AG04449 (cell line): ENCODE measurements at places on chromosomes 12 and 14.

DNA sequence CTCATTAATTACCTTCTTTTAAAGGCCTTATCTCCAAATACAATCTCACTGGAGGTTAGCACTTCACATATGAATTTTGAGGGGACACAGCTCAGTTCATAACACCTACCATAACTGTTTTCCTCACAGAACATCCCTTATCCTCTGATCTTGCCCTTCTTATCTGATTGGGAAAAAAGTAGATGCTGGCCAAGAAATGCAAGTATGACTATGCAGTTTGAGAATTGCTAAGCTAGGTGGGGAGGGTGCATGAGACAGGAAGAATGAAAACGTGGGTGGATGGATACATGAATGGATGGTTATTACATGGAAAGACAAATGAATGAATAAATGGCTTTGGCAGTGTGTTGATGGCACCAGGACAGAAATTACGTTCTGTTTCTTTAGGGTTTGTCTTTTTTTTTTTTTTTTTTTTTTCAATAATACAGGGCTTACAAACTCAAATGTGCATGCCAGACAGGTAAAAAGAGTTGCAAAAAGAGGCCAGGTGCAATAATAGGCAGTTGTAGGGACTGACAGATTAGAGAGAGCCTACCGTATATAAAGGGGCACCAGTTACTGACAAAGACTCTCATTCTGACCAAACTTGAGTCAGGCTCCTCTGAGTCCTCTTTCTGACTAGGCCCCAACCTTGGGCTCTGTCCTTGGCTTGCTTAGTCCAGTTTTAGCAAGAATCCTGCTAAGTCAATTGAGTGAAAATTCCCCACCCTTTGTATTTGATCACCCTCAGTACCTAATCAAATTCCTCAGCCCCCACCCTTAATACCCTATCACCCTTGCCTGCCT lies 304.9 kb downstream of the ZFP36L1 start:
- DNase-seq: no peak

DNA sequence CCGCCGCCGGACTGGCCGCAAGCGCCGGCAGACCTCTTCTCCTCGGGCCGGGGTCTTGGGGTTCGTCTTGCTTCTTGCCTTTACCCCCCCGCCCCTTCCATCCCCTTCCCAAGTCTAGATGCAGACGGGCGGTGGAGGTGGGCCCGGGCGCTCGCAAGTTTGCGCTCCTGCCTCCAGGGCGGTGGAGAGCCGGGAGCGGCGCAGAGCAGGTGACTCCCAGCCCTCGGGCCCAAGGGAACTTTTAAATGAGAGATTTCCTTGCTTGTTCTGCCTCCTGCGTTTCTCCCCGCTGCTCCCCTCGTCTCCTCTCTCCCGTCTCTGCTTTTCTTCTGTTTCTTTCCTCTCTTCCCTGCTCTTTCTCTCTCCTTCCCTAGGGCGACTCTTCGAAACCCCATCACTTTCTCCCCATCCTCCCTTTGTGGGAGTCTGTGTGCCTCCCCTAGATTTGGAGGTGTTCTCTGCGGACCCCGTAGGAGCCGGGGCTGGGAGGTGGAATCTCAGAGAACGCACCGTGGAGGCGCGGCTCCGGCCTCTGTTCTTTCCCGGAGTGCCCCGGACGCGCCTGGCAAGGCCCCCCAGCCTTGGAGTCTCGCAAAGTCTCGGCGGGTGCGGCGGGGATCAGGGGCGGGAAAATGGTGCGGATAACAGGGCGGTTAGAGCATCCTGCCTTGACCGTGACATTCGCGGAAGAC lies 114.7 kb upstream of the MYL2 start:
- no peak for DNase-seq

- no peak for DNase-seq
These were observed 5.6 kb downstream of the ORMDL2 start for GRCh38 chr12:55823419-55823818.

- DNase-seq: no peak
These were observed 95.3 kb upstream of the PARP11 start for GRCh38 chr12:3968523-3968922.

- DNase-seq: no peak
These were observed 230.5 kb downstream of the ETNK1 start for GRCh38 chr12:22855456-22855855.

GRCh38 chr12:26293612-26294011 lies 98.2 kb downstream of the SSPN start:
- no peak for DNase-seq

DNA sequence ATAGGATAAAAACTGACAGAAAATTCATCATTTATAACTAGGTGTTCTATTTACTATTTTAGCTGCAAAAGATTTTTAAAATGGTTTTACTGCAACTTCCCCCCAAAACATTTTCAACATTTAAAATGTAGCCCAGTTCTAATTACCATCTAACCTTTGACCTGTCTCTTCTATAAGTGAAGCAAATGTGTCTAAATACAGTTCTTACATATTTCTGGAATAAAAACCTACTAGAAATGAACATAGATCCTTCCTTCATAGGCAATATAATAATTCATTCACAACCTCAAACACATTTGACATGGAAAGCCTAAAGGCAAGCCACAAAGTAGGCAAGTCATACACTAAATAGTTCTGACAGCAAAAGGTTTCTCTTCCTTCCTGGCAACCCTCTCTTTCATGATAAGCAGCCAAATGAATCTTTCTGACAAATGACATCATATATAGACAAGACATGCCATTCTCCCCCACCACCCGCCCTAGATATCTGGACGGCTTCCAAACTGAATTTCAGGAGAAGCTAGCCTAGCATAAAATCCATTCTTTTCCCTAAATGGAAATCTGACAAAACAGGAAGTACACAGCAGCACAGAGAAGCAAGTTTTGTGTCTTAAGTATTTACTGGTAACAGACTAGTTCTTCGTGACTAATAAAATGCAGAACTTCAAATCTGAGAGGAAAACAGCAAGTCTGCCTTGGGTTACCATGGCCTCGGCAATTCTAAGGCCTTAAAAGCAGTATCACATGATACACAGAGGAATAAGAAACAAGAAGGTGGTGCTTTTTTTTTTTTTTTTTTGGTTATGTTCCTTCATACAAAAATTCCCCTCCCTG lies 17.2 kb upstream of the ARID4A start:
- peak; percentile 80 for DNase-seq

- DNase-seq: no peak
These were observed 27.7 kb downstream of the ARHGAP5 start for GRCh38 chr14:32104803-32105202.

GRCh38 chr14:88003425-88003824 lies 1.5 kb upstream of the GPR65 start:
- DNase-seq: no peak

- DNase-seq: no peak
These were observed 10.4 kb downstream of the ATG2B start for GRCh38 chr14:96352708-96353107.

GRCh38 chr12:71865166-71865713 lies 25.7 kb downstream of the TBC1D15 start:
- DNase-seq: peak; percentile 91

DNA sequence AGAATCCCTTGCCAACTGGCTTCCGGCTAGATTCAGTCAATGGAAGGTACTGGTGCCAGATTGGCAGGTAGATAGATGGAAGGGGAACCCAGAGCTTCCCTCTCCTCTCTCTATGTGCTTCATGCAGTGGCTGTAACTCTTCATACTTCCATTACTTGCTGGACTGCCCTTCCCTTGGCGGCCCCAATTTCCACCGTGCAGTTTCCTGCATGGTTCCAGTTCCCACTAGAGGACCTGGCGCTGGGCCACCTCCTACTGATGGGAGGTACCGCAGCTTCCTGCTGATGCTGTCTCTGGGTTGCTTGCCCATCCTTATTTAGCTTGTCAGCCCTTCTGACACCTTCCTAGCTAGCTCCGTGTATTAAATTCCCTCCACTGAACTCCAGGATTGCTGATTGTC lies 226.4 kb downstream of the ANO2 start:
- no peak for DNase-seq

- no peak for DNase-seq
These were observed 413.2 kb downstream of the SOX5 start for GRCh38 chr12:23536293-23536692.

DNA sequence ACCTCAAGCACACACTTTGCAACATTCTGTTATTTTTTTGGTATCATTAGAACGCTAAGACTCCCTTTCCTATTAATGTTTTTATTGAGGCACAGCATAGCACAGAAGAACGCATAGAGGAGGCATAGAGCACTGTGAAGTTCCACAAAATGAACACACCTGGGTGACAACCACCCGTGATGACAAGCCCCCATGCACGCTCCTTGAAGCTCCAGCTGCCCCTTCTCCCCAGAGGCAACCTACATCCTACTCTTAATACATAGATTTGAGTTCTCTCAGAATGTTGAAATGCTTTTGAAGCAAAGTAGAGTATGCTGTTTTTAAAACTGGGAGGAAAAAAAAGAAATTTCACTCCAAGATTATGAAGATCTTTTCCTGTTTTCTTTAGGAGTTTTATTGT lies 55.5 kb downstream of the DYRK2 start:
- DNase-seq: no peak

DNA sequence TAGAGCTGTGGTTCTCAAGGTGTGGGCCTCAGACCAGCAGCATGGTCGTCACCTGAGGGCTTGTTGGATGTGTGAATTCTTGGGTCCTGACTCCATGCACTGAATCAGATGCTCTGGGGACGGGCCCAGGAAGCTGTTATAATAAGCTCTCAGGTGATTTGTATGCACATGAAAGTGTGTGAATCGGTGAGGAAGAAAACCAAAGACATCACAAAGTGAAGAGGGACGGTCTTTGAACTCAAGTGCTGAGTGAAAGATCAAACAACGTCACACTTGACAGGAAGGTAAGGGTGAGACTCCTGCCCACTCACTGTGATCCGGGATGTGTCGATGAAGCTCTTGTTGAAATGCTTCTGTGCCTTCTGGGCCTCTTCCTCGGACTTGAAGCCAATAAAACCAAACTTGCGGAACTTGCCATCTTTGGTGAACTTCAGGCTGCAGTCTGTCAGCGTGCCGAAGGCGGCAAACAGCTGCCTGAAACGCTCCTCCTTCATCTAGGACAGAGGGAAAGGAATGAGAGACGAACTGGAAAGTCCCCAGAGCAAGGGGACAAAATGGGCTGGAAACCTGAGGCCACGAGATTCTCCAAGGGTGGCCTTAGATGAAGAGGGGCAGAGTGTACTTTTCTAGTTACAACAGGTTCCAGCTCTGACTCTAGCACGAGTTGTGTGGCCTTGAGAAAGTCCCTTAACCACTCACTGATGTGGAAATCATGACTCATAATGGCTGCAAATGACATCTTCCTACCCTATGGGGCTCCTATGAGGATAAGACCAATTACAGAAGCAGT lies 4.0 kb downstream of the RBM19 start:
- no peak for DNase-seq

GRCh38 chr14:100780246-100780645 lies 45.7 kb upstream of the MEG3 start:
- no peak for DNase-seq

- no peak for DNase-seq
These were observed 123.7 kb downstream of the PIWIL1 start for GRCh38 chr12:130461447-130461815.

- no peak for DNase-seq
These were observed 20.6 kb downstream of the PTHLH start for GRCh38 chr12:27951898-27952297.
